NCI-H1694 treated with DMSO at 0.1 percent for 48 hours (cell line): ENCODE measurements at places on chromosomes 3 and 15.

DNA sequence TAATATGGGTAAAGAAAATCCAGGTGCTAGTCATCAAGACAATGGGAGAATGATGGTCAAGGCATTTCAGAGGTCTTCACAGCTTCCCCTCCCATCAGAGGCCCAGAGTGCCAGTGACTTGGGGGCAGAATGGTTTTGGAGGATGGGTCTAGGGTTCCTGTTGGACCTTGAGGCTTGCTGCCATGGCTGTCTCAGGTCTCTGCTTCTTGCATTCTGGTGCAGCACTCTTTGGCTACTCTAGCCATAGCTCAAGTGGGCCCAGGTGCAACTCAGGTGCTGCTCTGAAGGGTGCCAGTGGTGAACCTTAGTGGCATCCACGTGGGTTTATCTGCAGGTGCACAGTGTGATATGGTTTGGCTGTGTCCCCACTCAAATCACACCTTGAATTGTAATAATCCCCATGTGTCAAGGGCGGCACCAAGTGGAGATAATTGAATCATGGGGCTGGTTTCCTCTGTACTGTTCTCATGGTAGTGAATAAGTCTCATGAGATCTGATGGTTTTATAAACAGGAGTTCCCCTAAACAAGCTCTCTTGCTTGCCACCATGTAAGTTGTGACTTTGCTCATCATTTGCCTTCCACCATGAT, 48.5 kb upstream of the PEX5L start:
- no peak for DNase-seq

DNA sequence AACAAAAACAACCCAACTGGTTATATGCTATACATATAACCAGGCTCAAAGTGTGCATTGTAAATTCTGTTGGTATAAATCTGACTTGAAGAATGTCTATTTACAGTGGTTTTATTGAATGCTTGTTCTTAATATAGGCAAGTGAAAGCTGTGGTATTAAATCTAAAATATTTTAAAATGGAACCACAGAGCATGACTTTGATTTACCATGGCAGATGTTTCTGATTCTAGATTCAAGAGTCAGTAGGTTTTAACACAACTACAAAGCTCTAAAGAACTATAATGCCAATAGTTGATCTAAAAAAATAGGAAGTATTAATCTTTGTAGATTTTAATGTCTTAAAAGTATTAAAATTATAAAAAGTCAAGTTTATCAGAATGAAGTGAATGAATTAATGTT, 141.9 kb upstream of the PLSCR5 start:
- DNase-seq, result no peak

DNA sequence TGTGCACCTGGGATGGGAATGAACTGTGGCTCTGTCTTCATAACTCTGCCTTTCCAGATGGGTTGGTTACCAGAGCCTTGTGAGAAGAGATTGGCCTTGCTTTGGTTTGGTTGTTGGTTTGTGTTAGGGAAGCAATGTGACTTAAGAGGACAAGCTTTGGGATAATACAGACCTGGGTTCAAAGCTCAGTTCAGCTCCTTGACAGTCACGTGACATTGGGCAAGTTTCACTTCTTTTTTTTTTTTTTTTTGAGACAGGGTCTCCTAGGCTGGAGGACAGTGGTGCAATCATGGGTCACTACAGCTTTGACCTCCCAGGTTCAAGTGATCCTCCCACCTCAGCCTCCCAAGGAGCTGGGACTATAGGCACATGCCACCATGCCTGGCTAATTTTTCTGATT, 42.7 kb downstream of the CORO2B start:
- DNase-seq, result no peak

DNA sequence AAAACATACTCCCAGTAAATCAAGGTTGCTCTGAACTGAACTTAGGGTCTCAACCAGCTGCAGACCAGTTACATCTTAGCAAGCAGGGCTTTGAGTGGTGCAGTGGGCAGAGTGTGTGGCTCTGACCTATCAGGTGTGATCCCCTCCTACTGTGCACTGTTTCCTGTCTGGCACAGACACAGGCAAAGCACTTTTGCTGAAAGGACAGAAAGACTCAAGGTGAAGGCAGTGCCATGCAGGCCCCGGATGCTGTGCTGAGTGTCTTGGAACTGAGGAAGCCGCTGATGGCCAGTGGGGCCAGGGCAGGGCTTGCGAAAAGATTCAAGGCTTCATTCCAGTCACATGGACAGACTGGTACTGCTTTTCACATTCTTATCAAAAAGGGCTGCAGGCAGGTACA, 85.2 kb downstream of the CACNA1D start:
- DNase-seq, result no peak

- DNase-seq, result no peak
Measured at GRCh38 chr3:113128386-113129015, 82.9 kb upstream of the BOC start.

DNA sequence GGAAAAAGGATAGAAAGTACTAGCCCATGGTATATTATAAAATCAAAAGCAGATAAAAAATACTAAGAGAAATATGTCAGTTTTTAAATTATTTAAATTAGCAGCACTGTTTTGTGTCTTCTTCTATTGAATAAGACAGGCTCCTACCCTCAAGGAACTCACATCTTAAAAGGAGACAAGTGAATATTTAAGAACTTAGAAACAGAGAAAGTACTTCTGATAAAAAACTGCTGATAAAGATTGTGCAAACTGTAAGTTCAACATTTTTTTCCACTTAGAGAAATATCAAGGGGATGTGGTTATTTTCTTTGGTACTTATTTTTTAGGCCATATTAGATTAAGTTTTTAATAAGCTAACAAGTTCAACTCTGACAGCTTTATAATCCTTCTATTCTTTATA, 3.0 kb upstream of the ANKRD28 start:
- DNase-seq, result no peak

- DNase-seq, result no peak
Measured at GRCh38 chr3:197117114-197117513, 87.5 kb upstream of the MELTF start.

- peak; percentile 85 for DNase-seq
Measured at GRCh38 chr3:183298701-183299153, 45.7 kb downstream of the B3GNT5 start.

DNA sequence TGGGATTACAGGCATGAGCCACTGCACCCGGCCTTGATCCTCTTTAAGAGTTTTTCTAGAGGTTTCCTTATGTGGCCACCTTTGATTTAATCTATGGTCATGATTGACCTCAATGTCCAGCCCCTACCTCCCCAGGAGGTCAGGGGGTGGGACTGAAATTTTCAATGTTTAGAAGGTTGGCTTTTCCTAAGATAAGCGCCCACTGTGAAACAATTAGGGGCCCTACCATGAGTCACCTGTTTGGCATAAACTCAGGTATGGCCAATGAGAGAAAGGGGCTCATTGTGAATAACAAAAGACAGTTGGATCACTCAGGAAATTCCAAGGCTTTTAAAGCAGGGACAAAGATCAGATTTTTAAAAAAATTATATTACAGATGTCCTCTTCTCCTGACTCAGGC, 51.1 kb downstream of the ZBTB11 start:
- no peak for DNase-seq

- no peak for DNase-seq
Measured at GRCh38 chr3:106367496-106367895, 498.7 kb upstream of the CBLB start.

DNA sequence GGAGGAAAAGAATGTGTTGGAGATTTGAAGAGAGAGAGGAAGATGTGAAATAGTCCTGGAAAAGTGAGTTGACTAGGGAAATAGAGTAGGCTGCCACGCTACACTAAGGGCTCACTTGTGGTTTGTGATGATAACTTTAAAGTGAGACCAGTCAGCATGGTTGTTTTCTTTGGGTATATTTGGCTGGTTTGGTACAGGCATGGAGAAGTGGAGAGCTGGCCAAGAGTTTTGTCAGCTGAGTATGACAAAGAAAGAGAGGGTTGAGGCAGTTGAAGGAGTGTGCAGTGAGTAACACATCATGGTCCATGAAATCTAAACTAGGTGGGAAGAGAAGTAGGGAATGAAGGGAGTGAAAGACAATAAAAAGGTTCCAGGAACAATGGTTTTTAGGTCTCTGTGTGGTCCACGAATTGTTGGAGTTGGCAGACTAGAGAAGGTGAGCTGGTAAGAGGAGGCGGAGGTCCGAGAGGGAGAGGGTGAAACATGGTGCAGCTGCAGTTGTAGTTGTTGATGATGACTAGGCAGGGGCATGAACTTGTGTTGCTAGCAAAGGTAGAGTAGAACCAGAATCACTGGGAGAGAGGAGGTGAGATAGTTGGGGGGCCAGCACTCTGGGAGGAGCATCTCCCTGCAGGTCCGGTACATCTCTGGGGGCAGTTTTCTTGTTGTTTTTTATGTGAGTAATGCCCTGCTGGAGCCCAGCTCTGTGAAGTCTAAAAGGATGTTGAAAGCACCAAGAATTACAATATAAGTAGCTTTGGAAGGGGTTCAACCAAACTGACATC, 21.0 kb downstream of the ZNF80 start:
- no peak for DNase-seq

GRCh38 chr3:186178412-186178811, 69.5 kb upstream of the ETV5 start:
- no peak for DNase-seq

- DNase-seq, result no peak
Measured at GRCh38 chr15:85929786-85930185, 135.1 kb upstream of the KLHL25 start.

GRCh38 chr15:54559405-54560069, 581.3 kb downstream of the UNC13C start:
- no peak for DNase-seq

- DNase-seq, result no peak
Measured at GRCh38 chr3:157318639-157319288, 117.9 kb upstream of the PTX3 start.

- DNase-seq, result no peak
Measured at GRCh38 chr15:46328821-46329220, 694.0 kb downstream of the SQOR start.

- no peak for DNase-seq
Measured at GRCh38 chr3:124607163-124607562, 123.1 kb upstream of the UMPS start.

DNA sequence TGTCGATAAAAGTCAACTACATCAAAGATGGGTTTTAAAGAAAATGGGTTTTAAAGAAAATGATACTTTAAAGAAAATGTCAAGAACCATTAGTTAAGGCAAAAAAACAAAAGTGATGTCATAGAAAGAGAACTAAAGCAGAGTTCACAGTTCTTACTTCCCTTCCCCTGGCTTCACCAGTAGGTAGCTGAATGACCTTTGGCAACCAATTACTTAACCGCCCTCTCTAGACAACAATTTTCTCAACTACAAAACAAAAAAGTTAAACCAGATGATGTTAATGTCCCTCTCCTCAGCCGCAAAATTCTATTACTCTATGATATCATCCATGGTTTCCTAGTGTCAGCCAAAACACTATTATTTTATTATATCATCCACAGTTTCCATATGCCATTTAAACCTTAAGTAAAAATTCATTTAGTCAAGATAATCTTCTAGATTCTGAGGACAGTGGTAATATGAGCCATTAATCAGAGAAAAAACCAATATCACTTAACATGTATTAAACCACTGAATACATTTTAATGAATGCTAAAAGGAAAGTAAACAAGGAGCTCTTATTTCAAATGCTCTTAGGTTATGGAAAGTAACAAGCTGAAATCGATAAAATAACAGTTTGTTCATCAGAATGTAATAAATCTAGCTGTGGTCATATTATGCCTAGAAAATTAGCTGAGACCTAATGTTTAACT, 13.1 kb downstream of the RYK start:
- DNase-seq, result no peak

GRCh38 chr15:70466895-70467529, 296.3 kb downstream of the UACA start:
- DNase-seq, result peak; percentile 61

DNA sequence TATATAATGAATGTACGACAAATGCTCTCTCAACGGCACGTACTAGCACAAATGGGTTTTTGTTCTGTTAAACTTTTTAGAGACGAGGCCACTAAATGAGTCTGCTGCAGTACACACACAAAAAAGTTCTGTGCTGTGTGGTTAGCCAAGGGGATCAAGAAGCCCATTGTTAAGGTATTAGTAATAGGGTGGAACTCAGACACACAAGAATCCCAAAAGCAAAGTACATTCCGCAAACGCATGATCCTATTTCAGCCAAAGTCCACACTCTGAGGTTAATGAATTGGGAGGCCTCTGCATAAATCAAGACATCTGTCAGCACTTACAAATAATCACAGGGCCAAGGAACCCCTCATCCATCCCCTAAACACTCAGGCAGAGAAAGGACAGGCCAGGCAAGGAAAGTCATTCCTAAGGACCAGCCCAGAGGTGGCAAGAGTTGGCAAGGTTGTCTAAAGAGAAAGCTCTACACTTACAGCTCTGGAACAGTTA, 12.1 kb downstream of the OSBPL10 start:
- no peak for DNase-seq

DNA sequence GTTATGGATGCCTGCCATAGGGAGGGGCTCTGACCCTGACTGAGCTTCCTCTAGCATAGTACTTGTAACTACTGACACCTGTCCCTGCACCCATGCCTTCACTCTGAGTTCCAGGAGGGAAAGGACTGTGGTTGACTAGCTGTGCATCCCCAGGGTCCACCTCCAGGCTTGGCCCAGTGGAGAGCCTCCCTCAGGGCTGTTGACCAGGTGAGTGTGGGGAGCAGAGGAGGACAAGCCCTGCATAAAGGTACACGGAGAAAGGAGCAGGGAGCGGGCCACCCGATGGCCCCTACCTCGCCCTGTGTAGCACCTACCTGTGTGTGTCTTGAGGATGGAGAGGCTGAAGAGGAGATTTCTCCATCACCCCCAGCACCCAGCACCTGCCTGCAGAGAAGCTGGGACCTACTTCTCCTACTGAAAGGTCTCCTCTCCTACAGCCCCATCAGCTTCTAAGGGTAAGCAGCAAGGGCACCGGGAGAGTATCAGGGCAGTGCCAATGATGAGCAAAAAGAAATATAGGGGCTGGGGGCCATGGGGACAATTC, 6.7 kb upstream of the LTF start:
- no peak for DNase-seq

- DNase-seq, result no peak
Measured at GRCh38 chr3:58633157-58633865, 33.3 kb downstream of the FAM3D start.

- DNase-seq, result no peak
Measured at GRCh38 chr15:83595191-83595590, 58.7 kb upstream of the ADAMTSL3 start.

DNA sequence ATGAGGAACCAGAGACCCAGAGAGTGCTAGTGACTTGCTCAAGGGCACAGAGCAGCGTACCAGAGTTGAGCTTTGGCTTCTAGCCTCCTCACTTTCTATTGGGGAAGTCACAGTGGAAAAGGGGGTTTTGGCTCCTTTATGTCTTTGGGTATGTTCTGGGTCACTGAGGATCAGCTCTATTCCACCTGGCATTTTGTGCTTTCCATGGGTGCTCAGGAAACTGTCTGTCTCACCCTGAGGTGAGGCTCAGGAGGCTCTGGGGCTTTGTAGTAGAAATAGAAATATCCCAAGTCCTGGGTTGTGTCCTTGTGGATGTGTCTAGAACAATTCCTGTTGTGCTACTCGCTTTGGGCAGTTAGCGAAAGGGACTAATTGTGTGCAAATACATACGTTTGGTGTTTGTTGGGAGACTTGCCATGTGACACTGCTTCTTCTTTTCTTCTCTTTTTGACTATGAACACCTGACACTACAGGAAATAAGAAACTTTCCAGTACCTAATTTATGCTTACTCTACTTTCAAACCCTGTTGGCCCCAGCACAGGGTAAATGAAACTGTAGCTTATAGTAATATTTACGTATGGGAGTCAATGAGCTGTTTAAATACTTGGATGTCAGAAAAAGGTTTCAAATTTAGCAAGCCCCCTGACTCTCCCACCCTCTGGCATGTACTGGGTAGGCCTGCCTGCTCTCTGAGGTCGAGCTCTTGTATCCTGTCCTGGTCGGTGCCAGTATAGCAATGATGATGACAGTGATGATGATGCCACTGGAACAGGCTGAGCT, 35.6 kb downstream of the SMAD3 start:
- DNase-seq, result no peak

- DNase-seq, result no peak
Measured at GRCh38 chr3:36210840-36211651, 169.3 kb upstream of the STAC start.
